ENCODE measurements at places on chromosomes 2 and 18.

DNA sequence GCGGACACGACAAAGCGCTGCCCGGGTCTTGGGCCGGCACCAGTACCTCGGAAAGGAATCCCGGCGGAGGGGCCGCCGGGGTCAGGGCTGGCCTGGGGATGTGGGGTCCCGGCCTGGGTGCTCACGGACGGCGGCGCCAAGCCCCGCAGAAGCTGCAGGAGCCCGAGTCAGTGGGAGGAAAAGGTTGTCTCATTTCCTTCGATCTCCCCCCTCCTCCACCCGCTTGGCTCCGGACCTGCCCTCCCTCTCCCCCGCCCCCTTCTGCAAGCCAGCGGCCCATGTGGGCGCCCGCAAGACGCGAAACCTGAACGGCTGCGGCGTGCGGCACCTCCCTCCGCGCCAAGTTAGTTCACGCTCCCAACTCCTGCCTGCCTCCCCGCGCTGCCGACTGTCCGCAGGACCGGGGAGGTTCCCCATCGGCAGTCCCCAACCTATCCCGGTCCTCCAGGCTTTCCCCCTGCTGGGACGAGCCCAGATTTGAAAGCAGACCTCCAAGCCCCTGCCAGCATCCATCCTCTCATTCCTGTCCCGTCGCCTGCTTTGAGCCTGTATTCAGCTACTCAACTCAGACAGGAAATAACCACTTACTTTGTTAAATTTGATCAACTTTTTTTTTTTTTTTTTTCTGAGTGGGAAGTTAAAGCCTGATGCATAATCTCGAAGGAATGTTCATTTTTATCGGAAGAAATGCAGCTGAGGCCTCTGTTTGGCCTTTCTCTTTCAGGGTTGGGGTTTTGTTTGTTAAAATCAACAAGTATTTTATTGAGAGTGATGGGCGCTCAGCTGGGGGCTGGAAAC is at the start of gene EVA1A:
Gene EVA1A, minus strand, starts transcription at position 172 of the 798 bp plus-strand sequence. CDS start 42,799 bp downstream, outside the sequence.
- DNase-seq, result no peak

GRCh38 chr2:217797661-217798069 is 205.1 kb downstream of the TNS1 start:
- DNase-seq, result no peak

DNA sequence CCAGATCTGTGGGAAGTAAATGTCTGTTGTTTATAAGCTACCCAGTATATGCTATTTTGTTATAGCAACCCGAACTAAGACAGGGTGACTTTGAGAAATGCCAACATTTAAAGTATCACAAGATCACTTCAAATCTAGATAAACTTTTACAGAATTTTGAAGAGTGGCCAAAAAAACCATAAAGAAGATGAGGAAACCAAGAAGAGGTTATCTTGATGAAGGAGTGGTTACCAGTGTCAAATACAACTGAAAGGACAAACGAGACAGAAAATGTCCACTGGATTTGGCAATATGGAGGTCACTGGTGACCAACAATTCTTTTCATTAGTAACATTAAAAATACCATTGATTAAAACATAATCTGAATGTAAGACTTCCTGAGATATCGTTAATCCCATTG is 235.7 kb downstream of the DYM start:
- no peak for DNase-seq

- DNase-seq, result no peak
These were observed 33.4 kb upstream of the LPIN2 start for GRCh38 chr18:3046216-3046808.

GRCh38 chr2:218882866-218883366 is 2.3 kb downstream of the WNT10A start:
- no peak for DNase-seq

DNA sequence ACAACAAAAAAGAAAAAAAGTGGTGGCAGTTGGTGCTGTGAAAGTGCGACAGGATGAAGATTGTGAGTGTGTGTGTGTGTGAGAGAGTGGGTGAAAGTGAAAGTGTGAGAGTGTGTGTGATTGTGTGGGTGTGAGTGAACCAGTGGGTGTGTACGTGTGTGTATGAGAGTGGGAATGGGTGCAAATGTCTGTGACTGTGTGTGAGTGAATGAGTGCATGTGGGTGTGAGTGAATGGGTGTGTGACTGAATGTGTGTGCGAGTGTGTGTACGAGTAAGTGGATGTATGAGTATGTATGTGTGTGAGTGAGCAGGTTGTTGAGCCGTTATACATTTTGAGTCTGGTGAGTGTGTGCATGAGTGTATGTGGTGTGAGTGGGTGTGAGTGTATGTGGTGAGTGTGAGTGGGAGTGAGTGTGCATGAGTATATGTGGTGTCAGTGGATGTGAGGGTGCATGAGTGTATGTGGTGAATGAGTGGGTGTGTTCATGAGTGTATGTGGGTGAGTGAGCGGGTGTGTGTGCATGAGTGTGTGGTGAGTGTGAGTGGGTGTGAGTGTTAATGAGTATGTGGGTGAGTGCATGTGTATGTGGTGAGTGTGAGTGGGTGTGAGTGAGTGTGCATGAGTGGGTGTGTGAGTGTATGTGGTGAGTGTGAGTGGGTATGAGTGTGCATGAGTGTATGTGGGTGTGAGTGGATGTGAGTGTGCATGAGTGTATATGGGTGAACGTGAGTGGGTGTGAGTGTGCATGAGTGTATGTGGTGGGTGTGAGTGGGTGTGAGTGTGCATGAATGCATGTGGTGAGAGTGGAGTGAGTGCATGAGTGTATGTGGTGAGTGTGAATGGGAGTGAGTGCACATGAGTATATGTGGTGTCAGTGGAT is 69.3 kb upstream of the HPCAL1 start:
- DNase-seq, result no peak

GRCh38 chr2:205613970-205614559 is 68.2 kb upstream of the NRP2 start:
- DNase-seq, result no peak

- no peak for DNase-seq
These were observed 494 bp downstream of the ANKZF1 start for GRCh38 chr2:219230059-219230540.

GRCh38 chr2:241036397-241036963 is 38.1 kb downstream of the SNED1 start:
- no peak for DNase-seq

DNA sequence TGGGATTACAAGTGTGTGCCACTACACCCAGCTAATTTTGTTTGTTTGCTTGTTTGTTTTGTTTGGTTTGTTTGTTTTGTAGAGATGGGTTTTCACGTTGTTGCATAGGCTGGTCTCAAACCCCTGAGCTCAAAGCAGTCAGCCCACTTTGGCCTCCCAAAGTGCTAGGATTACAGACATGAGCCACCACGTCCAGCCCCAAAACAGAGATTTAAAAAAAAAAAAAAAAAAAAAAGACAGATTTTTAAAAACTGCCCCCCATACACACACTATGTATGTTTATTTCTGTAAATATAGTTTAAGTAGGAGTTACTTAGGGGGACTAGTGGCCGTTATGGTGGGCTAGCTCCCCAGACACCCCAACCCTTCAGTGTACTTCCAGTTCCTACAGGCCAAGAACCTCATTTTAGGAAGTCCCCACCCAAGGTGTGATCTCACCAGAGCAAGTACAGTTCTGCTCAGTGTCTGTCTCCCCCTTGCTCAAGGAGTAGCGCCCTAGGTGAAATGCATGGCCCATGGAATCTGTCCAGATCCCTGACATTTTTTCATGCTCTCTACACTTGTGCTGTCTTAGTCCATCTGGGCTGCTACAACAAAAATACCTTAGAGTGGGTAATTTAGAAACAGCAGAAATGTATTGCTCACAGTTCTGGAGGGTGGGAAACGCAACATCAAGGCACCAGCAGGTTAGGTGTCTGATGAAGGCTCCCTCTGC is 1.6 kb upstream of the TMBIM1 start:
- DNase-seq, result no peak

GRCh38 chr2:235864733-235865515 is 303.3 kb downstream of the GBX2 start:
- no peak for DNase-seq

GRCh38 chr2:12303181-12304030 is 413.3 kb upstream of the TRIB2 start:
- no peak for DNase-seq

- DNase-seq, result no peak
These were observed 253.7 kb downstream of the DYM start for GRCh38 chr18:49206717-49207116.

- DNase-seq, result no peak
These were observed 29.8 kb downstream of the TMEM87B start for GRCh38 chr2:112084689-112085374.

GRCh38 chr2:138846216-138846821 is 66.1 kb upstream of the NXPH2 start:
- DNase-seq, result no peak

DNA sequence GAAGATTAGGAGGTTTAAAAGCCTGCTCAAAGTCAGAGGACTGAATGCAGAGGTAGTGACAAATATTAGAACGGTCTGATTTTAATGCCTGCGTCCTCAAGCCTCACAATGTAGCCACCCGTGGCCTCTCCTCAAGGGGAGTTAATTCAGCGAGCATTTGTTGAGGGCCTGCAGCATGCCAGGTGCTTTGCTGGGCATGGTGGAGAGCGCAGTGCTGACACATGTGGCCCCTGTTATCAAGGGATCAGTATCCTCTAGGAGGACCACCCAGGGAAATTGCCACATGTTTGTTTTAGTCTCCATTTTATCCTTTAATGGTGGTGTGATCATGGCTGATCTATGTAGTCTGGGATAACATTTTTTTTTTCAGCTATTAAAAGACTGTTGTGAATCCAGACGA is 19.2 kb downstream of the PMAIP1 start:
- no peak for DNase-seq

DNA sequence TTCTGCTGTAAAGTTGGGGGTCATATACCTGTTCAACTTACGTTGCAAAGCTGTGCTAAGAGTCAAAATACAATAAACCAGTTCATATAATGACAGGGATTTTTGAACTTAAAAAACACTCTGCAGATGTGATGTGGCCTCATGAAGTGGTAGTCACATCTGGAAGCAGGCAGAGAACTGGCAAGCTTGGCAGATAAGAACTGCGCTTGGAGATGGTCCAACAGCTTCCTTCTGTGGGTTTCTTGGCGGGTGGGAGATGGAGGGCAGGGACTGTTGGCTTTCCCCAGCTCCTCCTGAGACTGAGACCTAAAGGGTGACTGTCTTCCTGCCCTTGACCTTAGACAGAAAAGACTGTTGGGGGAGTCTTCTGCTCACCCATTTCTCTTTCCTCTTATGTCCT is 140.4 kb downstream of the CTIF start:
- no peak for DNase-seq

GRCh38 chr2:13616616-13617015 is 899.9 kb downstream of the TRIB2 start:
- DNase-seq, result no peak

DNA sequence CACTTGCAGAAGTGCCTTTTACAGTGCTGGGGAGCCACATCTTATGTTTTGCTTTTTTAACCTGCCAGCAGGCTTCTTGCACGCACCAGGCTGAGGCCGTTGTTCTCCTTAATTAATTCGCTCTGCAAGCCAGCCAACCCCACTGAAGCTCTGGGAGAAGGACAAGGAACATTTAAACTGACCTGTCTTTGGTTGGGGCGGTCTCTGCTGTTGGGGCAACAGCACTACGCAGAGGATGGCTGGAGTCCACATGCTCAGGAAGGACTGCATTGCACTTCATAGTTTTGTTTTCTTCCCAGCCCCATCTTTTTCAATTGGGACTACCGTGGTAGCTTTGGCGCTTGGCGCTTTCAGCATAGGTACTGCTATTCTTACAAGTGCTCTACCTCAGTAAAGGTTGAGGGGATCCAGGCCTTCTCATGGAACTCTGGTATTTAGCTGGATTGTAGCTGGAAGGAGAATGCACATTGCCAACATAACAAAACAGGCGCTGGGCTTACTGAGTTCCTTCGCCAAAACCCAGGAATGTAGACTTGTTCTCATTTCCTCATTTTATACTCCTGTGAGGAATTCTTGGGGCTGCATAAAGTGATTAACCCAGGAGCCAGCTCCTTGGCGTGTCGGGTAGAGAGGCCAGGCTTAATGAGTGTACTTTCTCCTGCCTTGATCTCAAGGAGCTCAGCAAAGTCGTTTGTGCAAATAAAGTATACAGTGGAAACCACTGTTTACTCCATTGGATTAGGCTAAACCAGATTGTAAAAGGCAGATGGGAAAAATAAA is 146.2 kb downstream of the PRKCE start:
- no peak for DNase-seq

- DNase-seq, result no peak
These were observed 10.3 kb downstream of the CNRIP1 start for GRCh38 chr2:68309426-68309825.

DNA sequence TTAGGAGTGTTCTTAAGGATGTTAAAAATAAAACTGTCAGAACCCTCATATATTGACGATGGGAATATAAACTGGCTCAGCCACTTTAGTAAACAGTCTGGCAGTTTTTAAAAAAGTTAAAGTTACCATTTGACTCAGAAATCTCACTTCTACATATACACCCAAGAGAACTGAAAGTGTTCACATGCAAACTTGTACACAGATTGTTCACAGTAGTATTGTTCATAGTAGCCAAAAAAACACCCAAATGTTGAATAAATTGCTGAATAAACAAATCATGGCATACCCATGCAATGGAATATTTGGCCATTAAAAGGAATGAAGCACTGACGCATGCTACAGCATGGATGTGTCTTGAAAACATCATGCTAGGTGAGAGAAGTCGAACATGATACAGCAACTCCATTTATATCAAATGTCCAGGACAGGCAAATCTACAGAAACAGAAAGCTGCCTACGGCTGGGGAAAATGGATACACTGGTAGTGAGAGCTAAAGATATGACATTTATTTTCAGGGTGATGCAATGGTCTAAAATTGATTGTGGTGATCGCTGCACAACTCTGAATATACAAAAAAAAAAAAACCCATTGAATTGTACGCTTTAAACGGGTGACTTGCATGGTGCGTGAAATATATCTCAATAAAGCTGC is 10.1 kb downstream of the RPL31 start:
- no peak for DNase-seq

GRCh38 chr2:66772618-66773017 is 337.7 kb downstream of the MEIS1 start:
- no peak for DNase-seq

- no peak for DNase-seq
These were observed 117.1 kb downstream of the NOL10 start for GRCh38 chr2:10572701-10573100.

DNA sequence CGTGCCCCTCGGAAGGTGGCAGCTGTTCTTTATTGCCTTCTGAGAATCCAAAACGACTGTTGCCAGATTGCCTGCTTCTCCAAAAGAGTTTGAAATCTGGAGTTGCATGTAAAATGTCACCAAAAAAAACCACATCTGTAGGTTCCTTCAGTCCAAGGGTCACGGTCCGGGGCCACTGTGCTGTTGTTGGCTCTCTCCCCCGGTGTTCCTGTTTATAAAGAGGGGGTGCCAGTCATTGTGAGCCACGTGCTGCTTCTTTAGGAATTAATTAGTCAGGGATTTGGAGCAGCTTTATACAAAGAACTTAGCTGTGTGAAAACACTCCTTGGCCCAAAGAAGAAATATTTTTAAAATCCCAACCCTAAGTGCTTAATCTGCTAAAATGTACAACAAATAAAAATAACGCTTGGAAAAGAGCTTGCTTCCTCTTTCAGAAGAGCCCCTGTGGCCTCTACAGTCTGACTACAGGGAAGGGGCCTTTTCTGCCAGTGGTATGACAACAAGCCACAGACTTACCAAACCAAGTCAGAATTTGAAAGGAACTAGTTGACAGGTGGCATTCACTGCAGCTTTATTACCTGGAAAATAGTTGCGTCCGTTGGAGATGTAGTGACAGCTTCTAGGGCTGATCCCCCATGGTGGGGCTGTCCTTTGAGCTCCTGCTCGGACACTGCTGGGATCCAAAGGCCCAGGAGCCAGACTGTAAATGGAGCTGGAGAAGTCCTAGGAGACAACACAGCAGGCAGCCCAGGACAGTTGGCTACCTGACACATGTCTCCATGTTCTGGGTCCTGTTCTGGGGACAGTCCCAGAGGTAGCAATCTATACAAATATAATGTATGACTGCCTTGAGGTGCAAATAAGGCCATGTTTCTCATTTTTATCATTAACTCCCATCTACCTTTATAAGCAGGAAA is 84.5 kb upstream of the SLC1A4 start:
- no peak for DNase-seq
